Activated CD4-positive, alpha-beta T cell treated with anti-CD3 and anti-CD28 coated beads for 24 hours (primary cell): ENCODE measurements at places on chromosomes 7 and 10.

GRCh38 chr10:541750-542371, 147.6 kb downstream of the DIP2C start:
- no peak for DNase-seq

- no peak for DNase-seq
These were observed 15.1 kb downstream of the GPR146 start for GRCh38 chr7:1059200-1060091.

DNA sequence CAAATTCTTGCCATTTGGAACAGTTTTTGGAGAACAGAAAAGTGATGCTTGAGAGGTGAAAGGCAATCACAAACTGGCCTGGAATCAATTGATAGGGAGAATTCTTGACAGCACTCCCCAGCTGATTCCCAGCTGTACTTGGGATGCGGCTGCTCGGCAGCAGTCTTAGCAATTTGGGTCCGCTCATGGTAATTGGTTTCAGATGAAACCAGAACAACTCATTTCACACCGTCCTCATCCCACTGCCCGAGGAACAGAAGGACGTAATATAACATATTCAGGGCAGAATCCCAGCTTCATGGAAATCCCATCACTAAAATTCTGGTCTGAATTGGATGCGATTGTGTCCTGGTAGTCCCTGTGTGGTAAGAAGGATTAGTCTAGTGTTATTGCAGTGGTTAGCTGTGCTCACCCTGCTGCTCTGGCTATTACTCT, 223.3 kb upstream of the FERD3L start:
- no peak for DNase-seq

GRCh38 chr10:103808780-103809179, 46.6 kb downstream of the SH3PXD2A start:
- no peak for DNase-seq

GRCh38 chr7:96069401-96069800, 252.5 kb downstream of the SLC25A13 start:
- DNase-seq: no peak

DNA sequence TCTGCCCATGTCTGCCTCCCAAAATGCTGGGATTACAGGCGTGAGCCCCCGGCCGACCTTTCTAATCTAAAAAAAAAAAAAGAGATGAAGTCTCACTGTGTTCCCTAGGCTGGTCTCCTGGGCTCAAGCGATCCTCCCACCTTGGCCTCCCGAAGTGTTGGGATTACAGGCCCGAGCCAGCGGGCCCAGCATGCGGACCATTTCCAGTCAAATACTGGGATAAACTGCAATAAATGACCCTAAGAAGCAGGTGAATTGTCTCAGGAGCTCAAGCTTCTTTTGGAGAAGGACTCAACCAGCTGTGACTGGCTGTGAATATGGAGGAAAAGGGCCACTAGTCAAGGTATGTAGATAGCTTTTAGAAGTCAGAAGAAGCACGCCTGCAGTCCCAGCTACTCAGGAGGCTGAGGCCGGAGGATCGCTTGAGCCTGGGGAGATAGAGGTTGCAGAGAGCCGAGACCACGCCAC, 550 bp upstream of the CREM start:
- no peak for DNase-seq

GRCh38 chr10:32379950-32380551, 33.1 kb upstream of the EPC1 start:
- DNase-seq: no peak

DNA sequence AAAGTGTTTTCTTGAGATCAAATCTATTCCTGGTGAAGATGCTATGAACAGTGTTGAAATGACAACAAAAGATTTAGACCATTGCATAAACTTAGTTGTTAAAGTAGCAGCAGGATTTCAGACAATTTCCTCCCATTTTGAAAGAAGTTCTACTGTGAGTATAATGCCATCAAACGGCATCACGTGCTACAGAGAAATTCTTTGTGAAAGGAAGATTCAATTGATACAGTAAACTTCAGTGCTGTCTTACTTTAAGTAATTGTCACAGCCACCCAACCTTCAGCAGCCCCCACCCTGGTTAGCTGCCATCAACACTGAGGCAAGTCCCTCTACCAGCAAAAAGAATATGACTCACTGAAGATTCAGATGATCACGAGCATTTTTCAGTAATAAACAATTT, 115.2 kb downstream of the TES start:
- no peak for DNase-seq

DNA sequence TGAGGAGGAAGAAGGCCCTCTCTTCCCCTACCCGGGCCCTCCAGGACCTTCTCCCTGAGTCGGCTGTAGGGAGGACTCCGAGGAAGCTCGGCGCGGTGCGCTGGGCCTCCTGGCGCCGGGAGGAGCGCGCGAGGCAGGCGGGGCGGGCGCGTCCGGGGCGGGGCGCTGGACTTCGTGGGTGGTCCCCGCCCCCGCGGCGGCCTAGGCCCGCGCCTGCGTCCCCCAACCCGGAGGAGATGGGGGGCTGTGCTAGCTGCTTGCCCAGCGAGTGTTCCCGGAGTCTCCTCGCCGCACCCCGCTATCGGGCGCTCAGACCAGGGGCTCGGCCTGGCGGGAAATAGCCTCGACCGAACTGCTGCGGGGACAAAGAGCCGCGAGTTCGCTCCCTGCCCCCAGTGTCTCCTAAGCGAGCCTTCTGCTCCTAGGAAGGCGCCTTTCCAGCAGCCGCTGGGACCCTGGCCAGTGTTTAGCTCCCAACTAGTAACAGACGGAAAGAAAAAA, 19.2 kb upstream of the SMO start:
- no peak for DNase-seq

DNA sequence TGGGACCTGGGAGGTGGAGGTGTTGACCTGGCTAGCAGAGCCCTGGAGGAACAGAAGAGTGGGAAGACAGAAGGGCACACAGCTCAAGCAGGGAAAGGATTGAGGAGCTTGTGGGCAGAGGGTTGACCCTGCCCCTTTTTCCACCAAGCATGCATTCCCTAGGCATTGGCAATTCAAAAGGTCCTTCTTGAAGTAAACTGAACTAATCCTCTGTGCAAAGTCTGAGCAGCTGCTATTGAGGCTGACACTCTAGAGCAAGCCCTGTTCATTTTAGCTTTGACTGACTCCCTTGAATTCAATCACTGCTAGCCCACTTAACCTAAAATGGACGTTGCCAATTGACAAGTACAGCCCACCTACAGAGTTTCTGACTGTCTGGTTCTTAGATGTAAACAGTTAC, 116.5 kb upstream of the TNS3 start:
- no peak for DNase-seq

GRCh38 chr10:26689399-26689798, 8.1 kb upstream of the PDSS1 start:
- no peak for DNase-seq

DNA sequence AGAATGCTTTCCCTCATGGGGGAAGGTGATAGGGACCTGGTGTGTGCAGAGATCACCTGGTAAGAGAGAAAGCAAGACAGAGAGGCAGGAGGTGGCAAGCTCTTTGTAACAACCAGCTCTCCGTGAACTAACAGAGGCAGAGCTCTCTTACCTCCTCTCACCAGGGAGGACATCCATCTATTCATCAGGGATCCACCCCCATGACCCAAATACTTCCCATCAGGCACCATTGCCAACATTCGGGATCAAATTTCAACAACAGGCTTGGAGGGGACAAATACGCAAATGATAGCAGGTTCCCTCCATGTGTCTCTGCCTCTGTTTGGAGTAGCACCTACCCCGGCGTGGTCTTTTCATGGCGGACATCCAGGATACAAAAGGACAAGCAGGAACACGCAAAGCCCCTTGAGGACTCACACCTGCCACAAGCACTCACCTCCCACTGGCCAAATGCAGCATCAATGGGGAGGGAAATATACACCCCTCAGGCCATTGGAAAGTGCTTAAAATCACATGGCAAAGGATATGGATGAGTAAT, 431.2 kb upstream of the AUTS2 start:
- no peak for DNase-seq

- DNase-seq: no peak
These were observed 68.0 kb upstream of the FAM20C start for GRCh38 chr7:124130-124949.

DNA sequence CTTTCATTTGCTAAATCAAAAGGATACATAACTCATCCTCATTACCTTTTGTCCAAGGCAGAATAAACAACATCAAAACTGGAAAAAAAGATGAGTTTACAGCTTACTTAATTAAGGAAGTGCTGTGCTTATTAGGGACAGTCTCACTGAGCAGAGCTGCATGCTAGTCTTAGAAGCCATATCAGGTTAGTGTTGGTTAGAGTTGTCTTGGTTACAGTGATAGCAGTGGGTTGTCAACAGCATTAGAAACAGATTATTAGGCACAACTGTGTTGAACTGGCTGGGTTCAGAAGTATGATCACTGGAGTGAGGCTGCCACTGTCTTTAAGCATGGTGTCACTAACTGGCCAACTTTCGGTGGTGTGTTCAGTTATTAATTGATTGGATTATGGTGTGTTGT, 503.9 kb upstream of the IGFBP3 start:
- DNase-seq: no peak

- DNase-seq: no peak
These were observed 343.6 kb upstream of the MGMT start for GRCh38 chr10:129123428-129123827.

DNA sequence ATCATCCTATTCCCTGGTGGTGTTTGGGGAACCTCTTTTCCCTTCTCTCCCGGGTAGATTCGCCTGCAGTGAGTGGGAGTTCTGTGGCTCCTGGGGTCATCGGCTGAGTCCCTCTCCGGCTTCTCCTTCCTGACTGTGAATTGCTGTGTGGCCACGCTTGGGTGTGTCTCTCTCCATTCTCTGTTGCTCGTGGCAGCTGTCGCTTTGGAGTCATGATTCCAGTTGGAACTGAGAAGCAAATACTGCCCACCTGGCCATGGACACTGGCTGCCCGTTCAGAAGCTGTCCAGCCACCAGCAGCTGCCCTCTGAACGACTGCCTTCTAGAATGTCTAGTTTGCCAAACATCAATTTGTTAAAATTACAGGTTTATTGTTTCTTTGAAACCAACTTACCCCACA, 23.1 kb upstream of the PITRM1 start:
- no peak for DNase-seq

GRCh38 chr7:30780941-30781340, 9.7 kb downstream of the MINDY4 start:
- DNase-seq: no peak

- DNase-seq: no peak
These were observed 105.4 kb downstream of the ODAD2 start for GRCh38 chr10:27893358-27893954.

- DNase-seq: no peak
These were observed 33.0 kb upstream of the GPR26 start for GRCh38 chr10:123633106-123633505.

GRCh38 chr7:22612776-22613175, 112.8 kb upstream of the STEAP1B start:
- no peak for DNase-seq

GRCh38 chr10:32139223-32140073, 83.2 kb upstream of the KIF5B start:
- no peak for DNase-seq

GRCh38 chr7:154770361-154770760, 232.6 kb downstream of the PAXIP1 start:
- no peak for DNase-seq

DNA sequence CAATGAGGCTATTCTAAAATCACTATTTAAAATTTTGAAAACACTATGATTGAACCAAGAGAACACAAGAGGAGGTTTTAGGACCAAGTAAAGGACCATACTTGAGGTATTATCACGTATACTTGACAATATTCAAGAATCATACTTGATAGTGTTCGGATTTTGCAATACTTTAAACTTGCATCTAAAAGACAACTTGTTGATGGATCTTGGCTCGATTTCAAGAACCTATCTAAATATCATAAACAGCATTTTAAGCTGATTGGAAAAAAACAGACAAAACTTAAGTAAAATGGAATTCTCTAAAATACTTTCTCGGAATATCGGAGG, 1.3 kb downstream of the NAMPT start:
- DNase-seq: no peak

GRCh38 chr10:101995451-101996063, 60.4 kb downstream of the ARMH3 start:
- DNase-seq: no peak

GRCh38 chr10:59711871-59712494, 2.3 kb upstream of the SLC16A9 start:
- no peak for DNase-seq

DNA sequence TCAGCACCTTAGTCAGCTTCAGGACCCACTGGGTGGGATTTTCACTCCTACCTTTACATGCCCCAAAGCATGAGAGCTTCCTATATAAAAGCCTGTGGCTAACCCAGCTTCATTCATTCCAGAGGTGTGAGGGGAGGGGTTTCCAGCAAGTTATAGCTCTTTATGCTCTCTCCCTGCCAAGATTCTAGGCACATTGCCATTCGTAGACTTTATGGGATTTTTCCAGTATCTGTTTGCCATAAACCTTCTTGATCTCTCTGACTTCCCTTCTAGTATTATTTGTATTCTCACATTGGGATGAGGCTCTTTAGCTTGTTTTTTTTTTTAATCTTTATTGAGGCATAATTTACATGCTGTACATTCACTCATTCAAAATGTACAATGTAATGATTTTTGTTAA, 67.5 kb downstream of the POU6F2 start:
- DNase-seq: no peak

DNA sequence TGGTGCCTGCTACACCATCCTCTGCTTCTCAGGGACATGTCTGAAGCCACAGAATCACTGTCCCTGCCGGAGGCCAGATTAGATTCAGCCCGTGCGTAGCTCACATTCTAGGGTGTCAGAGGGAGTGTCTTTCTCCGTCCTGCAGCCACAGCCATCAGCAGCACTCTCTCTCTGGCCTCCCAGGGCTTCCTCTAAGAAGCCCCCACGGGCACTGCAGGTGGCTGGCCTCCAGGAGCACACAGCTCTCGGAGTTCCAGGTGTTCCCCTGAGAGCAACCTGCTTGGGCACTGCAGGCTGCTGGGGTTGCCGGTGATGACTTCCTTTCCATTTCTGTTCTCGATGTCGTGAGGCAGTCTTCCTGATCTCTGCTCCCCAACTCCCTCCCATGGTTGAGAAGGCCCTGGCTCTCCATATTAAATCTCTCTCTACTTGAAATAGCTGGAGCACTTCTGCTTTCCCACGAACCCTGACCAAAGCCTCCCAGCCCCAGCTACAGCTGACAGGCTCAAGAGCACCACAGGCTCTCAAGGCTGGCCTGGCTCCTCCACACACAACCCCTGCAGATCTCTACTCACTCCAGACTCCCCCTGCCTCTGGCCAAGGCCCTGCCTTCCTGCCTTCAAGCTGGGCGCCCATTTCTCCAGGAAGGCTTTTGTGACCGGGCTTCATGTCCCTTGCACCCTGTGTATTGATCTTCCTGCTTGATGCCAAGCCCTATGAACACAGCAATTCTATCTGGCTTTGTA, 49.0 kb upstream of the TMEM72 start:
- no peak for DNase-seq

- DNase-seq: no peak
These were observed 287.8 kb upstream of the CDC14C start for GRCh38 chr7:48636391-48637015.

DNA sequence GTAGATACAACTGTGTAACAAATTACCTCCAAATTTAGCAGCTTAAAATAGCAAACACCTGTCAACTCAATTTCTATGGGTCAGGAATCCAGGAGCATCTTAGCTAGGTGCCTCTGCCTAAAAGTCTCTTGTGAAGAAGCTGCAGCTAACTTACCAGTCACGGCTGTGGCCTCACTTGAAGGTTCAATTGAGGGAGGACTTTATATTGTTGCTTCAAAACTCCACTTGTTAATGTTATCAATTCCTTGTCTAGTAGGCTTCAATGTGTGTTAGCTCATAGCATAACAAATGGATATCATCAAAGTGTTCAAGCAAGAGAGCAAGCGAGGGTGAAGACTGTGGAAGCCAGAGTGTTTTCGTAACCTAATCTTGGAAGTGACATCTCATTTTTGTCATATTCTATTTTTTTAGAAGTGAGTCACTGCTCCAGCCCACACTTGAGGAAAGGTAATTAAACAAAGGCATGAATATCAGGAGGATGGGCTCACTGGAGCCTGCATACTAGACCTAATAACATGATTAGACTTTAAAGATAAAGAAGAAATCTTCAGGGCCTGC, 172.9 kb downstream of the SPAG6 start:
- no peak for DNase-seq
